ENCODE measurements at places on chromosomes 1 and 21. TPM values are rescaled to one million over a fixed set of nuclear protein-coding genes. Genes with fewer than 3 reads are reported as not detected.
A peak's percentile ranks its signal among the peaks of the same experiment; 100 is the strongest.

- no peak overlapping the region for H3K4me3 ChIP-seq
- H3K4me1 ChIP-seq, result no peaks in the 10 kb centered on the region
- H3K27ac ChIP-seq, result no peak overlapping the region
- H3K27me3 ChIP-seq, result peaks cover 9% of the 10 kb centered on the region
- H3K36me3 ChIP-seq, result no peaks in the 10 kb centered on the region
- DNase-seq, result no peak
Measured at GRCh38 chr1:95223110-95223509, 10.9 kb upstream of the RWDD3 start.

The ICOSLG gene
- 6.4 TPM for total RNA-seq

The CR1L gene
- total RNA-seq, result not detected

- no peak overlapping the region for H3K4me3 ChIP-seq
- peaks cover 17% of the 10 kb centered on the region for H3K27me3 ChIP-seq
- no peak overlapping the region for H3K27ac ChIP-seq
- no peak for DNase-seq
Measured at GRCh38 chr1:227049253-227049652, 109.2 kb downstream of the COQ8A start.

- H3K27me3 ChIP-seq, result peaks cover 79% of the 10 kb centered on the region
- H3K4me3 ChIP-seq, result no peak overlapping the region
- H3K36me3 ChIP-seq, result no peaks in the 10 kb centered on the region
- peaks cover 44% of the 10 kb centered on the region for H3K4me1 ChIP-seq
Measured at GRCh38 chr1:9200441-9200840, 34.1 kb upstream of the H6PD start.

DNA sequence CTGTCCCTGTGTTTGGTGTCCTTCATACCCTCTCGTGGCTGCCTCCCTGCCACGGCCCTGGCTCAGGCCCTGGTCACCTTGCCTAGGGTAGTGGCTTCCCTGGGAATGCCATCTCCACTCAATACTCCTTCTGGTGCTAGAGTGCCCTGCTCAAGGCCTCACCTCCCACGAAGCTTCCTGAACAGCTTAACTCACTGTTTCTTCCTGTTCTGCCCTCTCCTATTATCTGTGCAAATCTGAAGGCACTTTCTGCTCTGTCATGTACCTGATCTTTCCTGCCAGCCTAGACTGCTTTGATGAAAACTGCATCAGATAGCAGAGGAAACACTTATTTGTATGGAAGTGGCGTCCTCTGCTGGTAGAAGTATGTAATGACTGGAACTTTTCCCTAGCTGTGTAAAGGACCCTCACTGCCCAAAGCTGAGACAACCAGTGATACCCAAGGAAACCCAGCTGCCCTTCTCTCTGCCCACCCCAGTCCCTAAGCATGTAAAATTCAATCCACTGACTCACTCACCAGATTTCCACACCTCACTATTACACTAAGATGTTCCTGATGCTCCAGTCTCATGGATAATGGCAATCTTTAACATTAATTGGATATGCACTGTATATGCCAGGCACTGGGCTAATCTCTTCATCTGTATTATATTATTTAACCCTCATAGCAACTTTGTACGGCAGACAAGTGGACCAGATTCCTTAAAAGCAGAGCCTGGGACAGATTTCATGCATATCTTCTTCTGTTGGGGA, 36.2 kb upstream of the BTG2 start:
- no peak overlapping the region for H3K27ac ChIP-seq
- H3K27me3 ChIP-seq, result peaks cover 2% of the 10 kb centered on the region
- DNase-seq, result peak; percentile 48

- H3K27ac ChIP-seq, result peak overlapping the region; percentile 95
- peaks cover 84% of the 10 kb centered on the region for H3K4me1 ChIP-seq
- H3K27me3 ChIP-seq, result no peaks in the 10 kb centered on the region
Measured at GRCh38 chr1:211326140-211326527, 499 bp upstream of the TRAF5 start.

GRCh38 chr1:183543619-183544204, 46.5 kb downstream of the NCF2 start:
- no peak overlapping the region for H3K27ac ChIP-seq
- peaks cover 48% of the 10 kb centered on the region for H3K36me3 ChIP-seq
- peaks cover 22% of the 10 kb centered on the region for H3K4me1 ChIP-seq
- H3K27me3 ChIP-seq, result no peaks in the 10 kb centered on the region

GRCh38 chr1:226643177-226643576, 94.6 kb downstream of the STUM start:
- H3K4me1 ChIP-seq, result peaks cover 38% of the 10 kb centered on the region
- peak; percentile 50 for DNase-seq
- H3K27ac ChIP-seq, result peak overlapping the region; percentile 87
- H3K4me3 ChIP-seq, result peak overlapping the region; percentile 63
- peaks cover 33% of the 10 kb centered on the region for H3K36me3 ChIP-seq
- no peaks in the 10 kb centered on the region for H3K27me3 ChIP-seq

GRCh38 chr1:36764798-36765197, 269.5 kb downstream of the GRIK3 start:
- H3K27ac ChIP-seq, result no peak overlapping the region
- no peak overlapping the region for H3K4me3 ChIP-seq
- DNase-seq, result no peak

DNA sequence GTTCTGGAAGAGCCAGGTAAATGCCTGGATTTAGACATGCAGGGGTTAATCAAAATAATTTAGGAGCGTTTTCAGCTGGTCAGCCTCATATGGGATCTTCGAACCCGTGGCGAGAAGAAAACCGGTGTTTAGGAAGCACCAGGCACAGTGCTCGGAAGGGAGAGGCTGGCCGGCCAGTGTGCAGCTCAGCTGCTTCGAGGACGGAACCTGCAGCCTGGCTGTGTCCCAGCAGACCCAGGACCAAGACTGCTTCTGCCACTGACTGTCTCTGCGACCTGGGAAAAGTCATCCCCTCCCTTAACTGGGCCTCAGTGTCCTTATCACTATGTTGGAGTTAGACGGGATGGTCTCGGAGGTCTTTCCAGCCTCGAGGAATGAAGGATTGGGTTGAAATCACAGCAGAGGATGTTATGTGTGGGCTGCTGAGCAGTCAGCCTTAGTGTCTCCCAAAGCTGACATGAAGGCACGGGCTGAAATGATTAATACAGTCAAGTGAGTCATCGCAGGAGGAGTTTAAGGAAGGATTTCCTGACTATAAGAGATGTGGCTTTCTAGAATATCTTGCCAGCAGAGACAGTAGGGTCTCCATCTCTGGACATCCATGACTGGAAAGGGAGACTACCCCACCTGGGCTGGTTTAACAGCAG, 20.8 kb downstream of the PPFIA4 start:
- peaks cover 6% of the 10 kb centered on the region for H3K36me3 ChIP-seq
- DNase-seq, result no peak
- no peaks in the 10 kb centered on the region for H3K27me3 ChIP-seq

The SUSD4 gene
- total RNA-seq, result not detected

DNA sequence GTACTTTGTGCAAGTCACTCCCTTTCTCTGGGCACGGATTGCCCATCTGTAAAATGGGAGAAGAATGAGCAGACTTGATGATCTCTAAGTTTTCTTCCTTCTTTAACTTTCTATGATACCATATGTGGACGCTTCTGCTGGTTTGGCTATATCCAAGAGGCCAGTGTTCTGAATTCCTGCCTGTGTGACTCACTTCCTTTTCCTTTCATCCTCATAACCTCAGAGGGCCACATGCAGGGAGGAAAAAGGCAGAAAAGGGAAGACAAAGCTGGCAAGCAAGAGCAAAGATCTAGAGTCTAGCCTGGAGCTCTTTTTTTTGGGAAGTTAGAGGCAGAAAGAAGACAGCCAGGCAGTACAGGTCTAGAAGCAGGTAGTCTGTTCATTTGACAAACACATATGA, 151.2 kb downstream of the OMA1 start:
- no peaks in the 10 kb centered on the region for H3K4me1 ChIP-seq
- DNase-seq, result no peak
- H3K27me3 ChIP-seq, result no peaks in the 10 kb centered on the region
- H3K4me3 ChIP-seq, result no peak overlapping the region

The SAMD13 gene
- total RNA-seq, result 0.34 TPM

DNA sequence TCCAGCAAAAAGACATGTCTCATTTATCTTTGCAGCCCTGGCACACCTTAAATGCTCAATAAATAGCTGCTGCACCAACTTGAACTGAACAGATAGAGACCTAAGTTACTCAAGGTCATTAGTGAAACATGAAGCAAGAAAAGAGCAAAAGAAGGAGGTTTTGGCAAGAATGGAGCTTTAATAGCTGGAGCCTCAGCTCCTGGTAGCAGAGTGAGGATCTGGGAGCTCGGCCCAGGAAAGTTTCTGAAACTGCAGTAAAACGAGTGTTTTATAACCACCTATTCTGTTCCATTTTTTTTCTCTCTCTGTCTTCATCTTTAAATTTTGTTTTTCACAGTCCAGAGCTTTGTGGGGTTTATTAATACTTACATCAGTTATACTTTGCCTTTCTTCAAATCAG, 207.5 kb downstream of the SETD4 start:
- no peaks in the 10 kb centered on the region for H3K4me1 ChIP-seq
- H3K4me3 ChIP-seq, result no peak overlapping the region
- no peak overlapping the region for H3K27ac ChIP-seq
- no peak for DNase-seq
- no peaks in the 10 kb centered on the region for H3K36me3 ChIP-seq

- peaks cover 9% of the 10 kb centered on the region for H3K36me3 ChIP-seq
- H3K27me3 ChIP-seq, result peaks cover 2% of the 10 kb centered on the region
- peak overlapping the region; percentile 96 for H3K27ac ChIP-seq
Measured at GRCh38 chr1:1013922-1014648, 788 bp downstream of the ISG15 start.

The AMY1C gene
- total RNA-seq, result not detected

The SLAMF6 gene
- 50.1 TPM for total RNA-seq

DNA sequence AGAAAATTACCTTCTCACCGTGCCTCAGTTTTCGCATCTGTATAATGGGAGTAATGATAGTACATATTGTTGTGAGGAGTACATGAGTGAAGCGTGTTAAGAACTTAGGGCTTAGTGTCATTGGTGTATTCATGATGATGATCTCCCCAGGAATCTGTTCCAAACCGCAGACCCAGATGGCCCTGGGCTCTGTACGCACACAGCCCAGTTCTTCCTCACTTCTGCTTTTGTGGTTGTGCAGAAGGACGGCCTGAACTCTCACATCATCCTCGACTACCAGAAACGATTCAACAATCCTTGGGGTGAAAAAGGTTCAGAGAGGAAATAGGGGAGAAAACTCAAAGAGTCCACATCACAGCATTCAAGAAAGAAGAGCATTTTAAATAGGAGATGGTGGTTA, 323.0 kb downstream of the CAMTA1 start:
- no peaks in the 10 kb centered on the region for H3K27me3 ChIP-seq
- H3K36me3 ChIP-seq, result no peaks in the 10 kb centered on the region
- no peak overlapping the region for H3K4me3 ChIP-seq
- H3K27ac ChIP-seq, result no peak overlapping the region
- no peaks in the 10 kb centered on the region for H3K4me1 ChIP-seq
- DNase-seq, result no peak

DNA sequence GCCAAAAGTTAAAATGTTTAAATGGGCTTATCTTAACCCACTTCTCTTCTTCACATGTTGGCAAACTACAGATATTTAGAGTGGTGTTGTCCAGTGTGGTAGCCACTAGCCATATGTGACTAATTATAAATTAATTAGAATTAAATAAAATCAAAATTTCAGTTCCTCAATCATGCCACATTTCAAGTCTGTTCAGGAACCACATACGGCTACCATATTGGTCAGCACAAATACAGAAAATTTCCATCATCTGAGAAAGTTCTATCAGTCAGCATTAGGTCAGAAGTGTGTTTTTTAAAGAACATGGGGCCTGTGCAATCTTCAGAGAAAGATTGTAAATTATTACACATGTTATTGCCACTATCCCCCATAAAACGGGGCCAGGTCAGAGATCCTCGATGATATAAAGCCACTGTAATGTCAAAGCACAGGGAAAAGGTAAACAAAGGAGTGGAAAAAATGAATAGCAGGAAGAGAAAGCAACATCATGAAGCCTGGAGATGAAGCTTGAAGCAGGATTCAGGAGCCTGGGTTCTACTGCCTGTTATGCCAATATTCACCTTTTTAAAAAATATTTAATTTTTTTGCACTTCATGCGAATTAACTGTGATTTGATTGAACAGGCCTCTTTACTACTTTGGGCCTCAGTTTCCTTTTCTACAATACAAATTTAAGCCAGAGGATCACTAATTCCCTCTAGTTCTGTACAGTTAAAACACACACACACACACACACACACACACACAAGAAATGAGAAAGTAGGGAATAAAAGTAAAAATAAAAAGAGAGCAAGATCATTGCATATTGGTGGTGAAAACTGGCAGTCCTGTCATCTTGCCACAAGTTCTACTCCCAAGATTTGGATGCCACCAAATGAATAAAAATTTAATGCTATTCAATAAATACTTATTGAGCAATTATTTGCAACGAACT, 2.3 kb downstream of the RSBN1 start:
- peak overlapping the region; percentile 58 for H3K27ac ChIP-seq
- H3K36me3 ChIP-seq, result peaks cover 18% of the 10 kb centered on the region
- H3K4me1 ChIP-seq, result peaks cover 42% of the 10 kb centered on the region
- peak overlapping the region; percentile 96 for H3K4me3 ChIP-seq

DNA sequence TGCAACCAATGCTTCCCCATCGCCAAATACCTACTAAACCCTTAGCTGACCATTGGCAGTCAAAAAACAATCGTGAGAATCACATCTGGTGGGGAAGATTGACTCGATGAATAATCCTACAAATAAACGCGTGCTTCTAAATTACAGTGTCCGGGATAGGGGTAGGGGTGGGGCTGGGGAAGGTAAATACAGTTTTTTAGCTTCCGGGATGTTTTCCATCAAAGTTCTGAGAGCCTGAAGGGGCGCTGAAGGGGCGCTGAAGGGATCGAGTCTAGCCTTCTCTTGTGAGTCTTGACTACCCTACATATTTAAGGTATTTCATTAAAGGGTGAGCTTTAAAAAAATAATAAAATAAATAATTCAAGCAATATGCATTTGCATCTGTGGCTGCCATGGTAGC, 40.5 kb downstream of the RRAGC start:
- no peaks in the 10 kb centered on the region for H3K36me3 ChIP-seq
- no peak overlapping the region for H3K4me3 ChIP-seq
- H3K27ac ChIP-seq, result no peak overlapping the region
- H3K27me3 ChIP-seq, result peaks cover 63% of the 10 kb centered on the region

GRCh38 chr1:244674446-244674845, 21.5 kb downstream of the DESI2 start:
- DNase-seq, result no peak
- H3K4me3 ChIP-seq, result no peak overlapping the region
- H3K27ac ChIP-seq, result no peak overlapping the region

The LYST gene
- total RNA-seq, result 145 TPM

Measured in activated T-helper 1 cell treated with anti-CD3 and anti-CD28 coated beads, Interleukin-12 subunit alpha, Interleukin-12 subunit beta, Interleukin-2, Interleukin-4 antibody, amounts not matched to agents 30 ng/mL and 10 ng/mL and 1 ng/mL, durations not matched to agents 14 hours and 24 hours and 36 hours (primary cell).